ENCODE measurements at places on chromosomes 1 and 21.

GRCh38 chr1:119329541-119330461 lies 38.8 kb upstream of the HAO2 start:
- no peak for DNase-seq
- no peak overlapping the region for H3K27ac ChIP-seq
- H3K36me3 ChIP-seq, result no peaks in the 10 kb centered on the region
- H3K27me3 ChIP-seq, result no peaks in the 10 kb centered on the region
- no peak overlapping the region for H3K4me3 ChIP-seq
- H3K4me1 ChIP-seq, result no peaks in the 10 kb centered on the region

DNA sequence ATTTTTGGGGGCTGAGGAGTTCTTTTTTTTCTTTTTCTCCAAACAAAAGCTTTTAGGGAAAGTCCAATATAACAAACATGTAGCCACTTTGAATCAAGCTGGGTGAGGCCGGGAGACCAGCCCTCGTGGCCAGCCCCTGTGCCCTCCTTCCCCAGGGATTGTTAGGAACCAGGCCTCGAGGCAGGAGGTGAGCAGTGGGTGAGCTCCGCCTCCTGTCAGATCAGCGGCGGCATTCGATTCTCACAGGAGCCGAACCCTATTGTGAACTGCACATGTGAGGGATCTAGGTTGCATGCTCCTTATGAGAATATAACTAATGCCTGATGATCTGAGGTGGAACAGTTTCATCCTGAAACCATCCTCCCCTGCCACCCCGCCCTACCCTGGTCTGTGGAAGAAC lies 41.8 kb upstream of the TTC22 start:
- no peaks in the 10 kb centered on the region for H3K4me1 ChIP-seq
- DNase-seq, result no peak
- H3K36me3 ChIP-seq, result no peaks in the 10 kb centered on the region
- H3K27me3 ChIP-seq, result no peaks in the 10 kb centered on the region
- no peak overlapping the region for H3K4me3 ChIP-seq

- DNase-seq, result no peak
- H3K4me1 ChIP-seq, result no peaks in the 10 kb centered on the region
- no peaks in the 10 kb centered on the region for H3K36me3 ChIP-seq
Measured at GRCh38 chr1:116194568-116194967, 83.4 kb downstream of the MAB21L3 start.

- no peaks in the 10 kb centered on the region for H3K4me1 ChIP-seq
- H3K27ac ChIP-seq, result no peak overlapping the region
- no peaks in the 10 kb centered on the region for H3K27me3 ChIP-seq
- no peak overlapping the region for H3K4me3 ChIP-seq
- DNase-seq, result no peak
Measured at GRCh38 chr21:45516071-45516670, 26.1 kb downstream of the SLC19A1 start.
